ENCODE measurements at places on chromosomes 16 and 17.

DNA sequence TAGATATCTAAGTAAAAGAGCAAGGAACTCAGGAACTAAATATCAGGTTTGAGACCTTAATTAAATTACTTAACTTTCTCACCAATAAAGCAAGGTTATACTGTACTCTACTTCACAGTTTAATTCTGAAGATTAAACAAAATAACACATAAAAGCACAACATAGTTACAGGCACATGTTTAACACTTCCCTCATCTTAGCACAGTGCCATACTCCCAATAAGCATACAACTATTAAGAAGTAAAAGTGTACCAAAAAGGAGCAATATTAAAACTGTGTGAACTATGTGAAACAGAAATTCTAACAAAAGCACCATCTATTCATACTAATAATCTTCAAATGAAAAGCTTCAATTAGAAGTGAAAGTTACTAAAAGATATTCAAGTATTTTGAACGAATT, 2.2 kb downstream of the APPBP2 start:
- DNase-seq = no peak

GRCh38 chr17:46150216-46150963, 42.8 kb downstream of the KANSL1 start:
- no peak for DNase-seq

DNA sequence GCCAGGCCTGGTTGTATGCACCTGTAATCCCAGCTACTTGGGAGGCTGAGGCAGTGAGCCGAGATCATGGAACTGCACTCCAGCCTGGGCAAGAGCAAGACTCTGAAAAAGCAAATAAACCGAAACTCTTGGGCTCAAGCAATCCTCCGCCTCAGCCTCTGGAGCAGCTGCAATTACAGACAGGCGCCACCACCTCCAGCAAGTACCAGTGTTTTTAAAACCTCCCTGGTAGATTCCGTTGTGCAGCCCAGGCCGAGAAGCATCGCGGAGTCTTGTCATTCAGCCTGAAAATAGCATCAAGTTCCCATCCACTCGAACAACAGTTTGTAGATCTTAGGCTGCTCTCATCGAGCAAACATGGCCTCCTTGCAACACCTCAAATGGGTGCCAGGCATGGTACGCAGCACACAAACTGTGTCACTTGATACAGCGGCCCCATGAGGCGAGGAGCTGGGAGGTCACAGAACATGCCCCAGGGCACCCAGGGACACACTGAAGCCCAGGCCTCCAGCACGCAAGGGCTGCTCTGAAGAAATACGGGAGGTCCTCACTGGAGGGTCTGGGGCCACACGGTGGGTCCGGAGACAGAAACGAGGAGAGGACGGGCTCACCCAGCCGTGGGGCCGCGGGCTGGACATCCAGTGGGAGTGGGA, 18.1 kb downstream of the TMC6 start:
- no peak for DNase-seq

DNA sequence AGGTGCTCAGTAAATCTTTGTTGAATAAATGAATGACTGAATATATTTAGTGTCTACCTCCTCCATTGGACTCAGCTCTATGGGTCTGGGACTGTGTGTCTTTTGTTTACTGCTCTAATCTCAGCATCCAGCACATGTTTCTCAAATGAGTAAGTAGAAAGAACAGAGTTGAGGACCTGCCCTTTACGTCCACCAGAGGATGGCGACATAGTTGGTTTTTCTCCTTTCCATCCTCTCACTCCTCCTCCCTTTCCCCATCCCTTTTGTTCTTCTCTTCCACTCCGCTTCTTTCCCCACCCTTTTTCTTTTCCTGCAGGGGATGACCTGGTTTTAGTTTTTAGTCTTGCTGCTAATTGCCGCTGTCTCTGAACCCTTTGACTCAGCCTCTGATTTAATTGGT, 12.1 kb upstream of the CHP2 start:
- no peak for DNase-seq

DNA sequence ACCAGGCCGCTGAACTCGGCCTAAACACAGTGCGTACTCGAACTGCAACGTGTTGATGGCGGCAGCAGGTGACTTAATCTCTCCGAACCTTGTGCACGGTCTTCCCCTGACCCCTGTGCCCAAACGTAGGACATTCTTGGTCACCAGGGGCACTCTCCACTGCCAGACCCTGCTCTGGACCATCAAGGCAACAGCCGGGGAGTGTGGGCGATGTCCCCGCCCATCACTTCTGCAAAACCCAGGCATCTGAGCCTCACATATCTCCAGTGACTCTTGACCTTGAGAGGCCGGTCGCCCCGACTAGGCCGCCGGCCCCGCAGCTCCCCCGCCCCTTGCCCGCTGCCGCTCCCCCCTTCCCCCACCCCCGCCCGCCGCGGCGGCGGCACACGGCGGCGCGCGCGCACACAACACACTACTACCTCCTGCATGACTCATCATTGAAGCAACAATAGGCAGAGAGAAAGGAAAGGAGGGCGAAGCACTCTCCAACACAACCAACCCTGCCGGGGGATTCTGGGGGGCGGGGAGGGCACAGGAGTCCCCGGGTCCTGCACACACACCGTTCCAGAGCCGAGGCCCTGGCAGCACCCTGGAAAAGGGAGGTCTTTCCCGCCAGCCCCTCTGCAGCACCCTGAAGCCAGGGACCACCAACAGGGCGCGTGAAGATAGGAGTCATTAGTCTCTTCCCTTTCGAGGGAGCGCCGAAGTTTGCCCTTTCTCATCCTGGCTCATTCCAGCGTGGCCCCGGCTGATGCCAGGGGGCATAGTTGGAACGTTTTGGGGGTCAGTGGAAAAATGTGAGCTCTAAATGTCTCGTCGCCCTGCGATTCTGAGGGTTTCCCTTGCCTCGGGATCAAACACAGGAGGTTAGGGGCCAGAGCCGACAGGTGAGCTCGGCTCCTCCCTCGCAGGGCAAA, 1.9 kb downstream of the MNT start:
- peak; percentile 82 for DNase-seq

DNA sequence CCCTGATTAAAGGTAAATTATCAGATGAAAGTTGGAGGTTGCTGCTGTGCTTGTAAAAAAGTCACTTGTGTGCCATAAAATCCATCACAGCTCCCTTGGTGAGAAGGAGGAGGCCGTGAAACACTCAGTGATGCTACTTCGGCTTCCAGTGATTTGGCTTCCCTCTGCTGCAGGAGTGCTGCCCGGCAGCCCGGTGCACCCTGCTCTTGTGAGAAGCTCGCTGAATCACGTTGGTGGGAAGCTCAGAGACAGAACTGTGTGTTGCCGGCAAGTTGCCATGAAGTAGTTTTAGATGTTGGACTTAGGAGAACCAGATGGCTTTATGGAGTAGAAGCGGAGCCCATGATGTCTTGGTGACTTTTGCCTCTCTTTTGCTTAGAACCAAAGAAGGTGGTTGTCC, 33.3 kb downstream of the MSI2 start:
- no peak for DNase-seq

GRCh38 chr17:6285486-6285885, 149.4 kb downstream of the AIPL1 start:
- DNase-seq = no peak

DNA sequence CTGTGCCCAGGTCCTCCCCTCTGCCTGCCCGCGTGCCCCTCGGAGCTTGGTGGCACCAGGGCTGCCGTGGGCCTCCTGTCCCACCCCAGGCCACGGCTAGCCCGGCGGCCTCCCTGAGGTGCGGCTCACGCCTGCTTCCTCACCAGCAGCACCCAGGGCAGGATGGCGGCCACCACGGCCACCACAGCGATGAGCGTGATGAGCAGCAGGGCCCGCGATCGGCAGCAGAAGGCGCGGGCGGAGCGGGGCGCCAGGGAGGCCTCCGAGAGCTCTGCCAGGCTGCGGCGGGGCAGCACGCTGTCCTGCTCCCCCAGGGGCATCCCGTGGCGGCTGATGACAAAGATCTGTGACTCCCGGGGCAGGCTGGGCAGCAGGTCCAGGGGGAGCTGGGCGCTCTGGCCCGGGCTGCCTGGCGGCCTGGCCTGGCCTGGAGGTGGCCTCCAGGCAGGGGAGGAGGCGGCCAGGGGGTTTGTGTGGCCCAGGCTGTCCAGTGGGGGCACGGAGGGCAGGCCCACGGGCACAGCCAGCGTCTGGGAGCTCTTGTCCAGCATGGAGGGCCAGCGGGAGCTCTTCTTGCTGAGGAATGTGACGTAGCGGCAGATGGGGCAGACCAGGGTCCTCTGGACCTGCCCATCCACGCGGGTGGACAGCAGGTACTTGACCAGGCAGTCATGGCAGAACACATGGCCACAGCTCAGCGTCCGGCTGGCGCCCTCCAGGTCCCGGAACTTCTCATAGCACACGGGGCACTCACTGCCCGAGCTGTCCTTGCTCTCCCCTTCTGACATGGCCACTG, 4.8 kb downstream of the RNF222 start:
- DNase-seq = no peak

DNA sequence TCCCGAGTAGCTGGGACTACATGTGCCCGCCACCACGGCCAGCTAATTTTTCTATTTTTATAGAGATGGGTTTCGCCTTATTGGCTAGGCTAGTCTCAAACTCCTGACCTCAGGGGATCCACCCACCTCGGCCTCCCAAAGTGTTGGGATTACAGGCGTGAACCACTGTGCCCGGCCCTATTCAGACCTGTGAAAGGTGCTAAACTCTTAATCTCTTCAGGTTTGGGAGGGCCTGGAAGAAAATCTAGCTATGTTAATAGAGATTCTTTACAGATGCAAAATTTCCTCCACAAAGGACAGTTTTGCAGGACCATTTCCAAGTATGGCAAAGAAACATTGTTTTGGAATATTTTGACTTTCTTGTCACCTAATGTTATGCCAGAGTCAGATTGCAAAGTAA, 3.1 kb upstream of the PLA2G15 start:
- no peak for DNase-seq

GRCh38 chr16:2881783-2882649, 999 bp upstream of the FLYWCH2 start:
- DNase-seq = peak; percentile 53

DNA sequence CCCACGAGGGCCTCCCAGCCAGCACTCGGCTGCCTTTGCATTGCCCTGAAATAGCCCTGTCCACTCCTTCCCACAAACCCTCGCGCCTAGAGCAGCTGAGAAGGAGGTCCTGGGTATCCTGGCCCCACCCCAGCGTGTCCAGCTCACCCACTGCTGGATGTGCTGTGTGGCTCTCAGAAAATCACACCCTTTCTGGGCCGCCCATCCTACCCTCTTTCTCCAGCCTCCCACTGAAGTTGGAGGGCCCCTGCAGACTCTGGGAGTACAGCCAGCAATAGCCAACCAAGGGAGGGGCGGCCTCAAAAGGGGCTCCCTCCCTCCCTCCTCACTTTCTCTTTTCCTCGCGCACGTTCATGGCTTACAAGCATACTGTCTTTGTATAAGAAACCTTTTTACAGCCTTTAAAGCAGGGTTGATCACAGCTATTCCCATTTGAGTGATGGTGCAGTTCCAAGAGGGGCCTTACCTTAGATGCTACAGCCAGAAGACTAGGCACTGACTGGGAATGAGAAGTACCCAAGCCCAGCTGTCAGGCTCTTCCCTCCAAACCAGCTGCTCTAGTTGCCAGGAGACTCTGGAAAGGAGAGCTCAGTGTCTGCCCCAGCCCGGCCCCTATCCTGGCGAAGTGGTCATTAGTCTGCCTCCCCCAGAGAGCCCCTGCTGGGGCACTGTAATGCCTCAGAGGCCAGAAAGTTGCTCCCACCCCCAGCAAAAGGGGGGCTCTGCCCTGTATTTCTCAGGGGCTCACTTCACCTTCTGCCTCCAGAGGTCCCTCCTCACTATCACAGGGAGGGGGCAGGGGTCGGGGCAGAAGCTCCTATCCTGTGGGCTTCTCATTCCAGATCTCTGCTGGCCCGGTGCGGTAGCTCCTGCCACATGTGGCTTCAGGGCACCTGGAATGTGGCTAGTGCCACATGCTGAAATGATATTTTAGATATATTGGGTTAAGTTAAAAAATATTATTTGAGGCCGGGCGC, 38.1 kb downstream of the DCAKD start:
- DNase-seq = no peak

DNA sequence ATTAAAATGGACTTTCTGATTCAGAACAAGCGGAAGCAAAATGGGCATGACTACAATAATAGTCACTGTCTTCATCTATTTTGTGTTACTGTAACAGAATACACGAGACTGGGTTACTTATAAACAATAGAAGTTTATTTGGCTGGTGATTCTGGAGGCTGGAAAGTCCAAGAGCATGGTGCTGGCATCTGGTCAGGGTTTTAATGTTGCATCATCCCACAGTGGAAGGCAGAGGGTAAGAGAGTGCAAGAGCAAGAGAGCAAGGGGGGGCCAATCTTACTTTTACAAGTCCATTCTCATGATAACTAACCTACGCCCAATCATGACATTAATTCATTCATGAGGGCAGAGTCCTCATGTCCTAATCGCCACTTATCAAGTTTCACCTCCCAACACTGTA, 189.2 kb downstream of the TOX3 start:
- no peak for DNase-seq

DNA sequence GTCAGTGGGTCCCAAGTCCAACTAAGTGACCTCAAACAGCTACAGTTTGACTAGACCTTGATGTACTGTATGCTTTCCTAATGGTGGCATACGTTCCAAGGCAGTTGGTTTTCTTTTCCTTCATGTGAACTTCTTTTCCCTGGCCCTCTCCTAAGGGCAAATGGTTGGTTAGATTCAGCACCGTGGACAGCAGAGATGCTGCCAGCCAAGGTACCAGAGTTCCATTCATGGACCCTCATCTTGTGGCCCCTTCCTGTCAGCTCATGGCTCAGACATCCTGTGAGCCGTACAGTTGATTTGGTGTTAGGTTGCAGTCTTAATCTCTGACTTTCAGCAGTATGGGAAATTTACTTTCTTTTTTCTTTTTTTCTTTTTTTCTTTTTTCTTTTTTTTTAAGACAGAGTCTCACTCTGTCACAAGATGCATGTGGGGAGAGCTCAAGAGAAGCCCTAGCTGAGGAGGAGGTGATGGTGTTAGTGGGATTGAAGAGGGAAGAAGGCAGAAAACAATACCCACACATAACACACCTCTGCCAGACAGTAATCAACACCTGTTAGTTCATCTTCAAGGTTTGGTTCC, 122.4 kb downstream of the USP31 start:
- peak; percentile 37 for DNase-seq

- DNase-seq = peak; percentile 84
Observed at GRCh38 chr16:19284207-19284606, 1.3 kb upstream of the CLEC19A start.

- DNase-seq = peak; percentile 17
Observed at GRCh38 chr17:38333635-38334295, 10.0 kb downstream of the GPR179 start.

DNA sequence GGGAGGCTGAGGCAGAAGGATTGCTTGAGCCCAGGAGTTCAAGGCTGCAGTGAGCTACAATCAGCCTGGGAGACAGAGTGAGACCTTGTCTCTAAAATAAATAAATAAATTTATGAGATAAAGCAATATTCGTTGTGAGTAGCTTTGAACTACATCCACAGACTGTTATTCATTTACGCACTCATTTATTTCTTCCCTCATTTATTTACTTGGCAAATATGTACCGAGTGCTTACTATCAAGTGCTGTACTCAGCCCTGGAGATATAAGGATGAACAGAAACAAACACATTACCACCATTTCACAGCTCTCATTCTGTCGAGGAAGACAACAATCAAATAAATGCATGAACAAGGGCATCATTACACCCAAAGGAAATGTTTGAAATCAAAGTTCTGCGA, 24.7 kb upstream of the UMOD start:
- DNase-seq = no peak
